ENCODE measurements at places on chromosomes 6 and 20.

- DNase-seq, result no peak
These were observed 238.5 kb downstream of the ZFAND3 start for GRCh38 chr6:38057994-38058393.

DNA sequence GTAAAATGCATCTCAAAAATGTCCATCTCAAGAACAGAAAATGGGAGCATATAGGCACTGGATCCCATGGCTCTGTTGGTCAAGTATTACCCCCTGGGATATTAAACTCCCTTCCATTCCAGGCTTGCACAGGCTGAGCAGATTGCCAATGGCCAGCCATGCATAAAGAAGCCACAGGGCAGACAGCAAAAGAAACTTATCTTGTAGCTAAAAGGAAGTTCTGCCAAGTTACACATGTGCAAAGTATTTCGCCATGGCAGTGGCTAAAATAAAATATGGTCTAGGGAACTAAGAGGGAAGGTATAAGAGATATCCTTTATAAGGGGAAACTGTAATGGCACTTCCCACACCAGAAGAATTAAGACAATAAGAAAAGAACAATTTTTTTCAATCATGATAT, 415.6 kb upstream of the BTBD3 start:
- DNase-seq, result no peak

- no peak for DNase-seq
These were observed 46.4 kb upstream of the PMEPA1 start for GRCh38 chr20:57756213-57756612.

DNA sequence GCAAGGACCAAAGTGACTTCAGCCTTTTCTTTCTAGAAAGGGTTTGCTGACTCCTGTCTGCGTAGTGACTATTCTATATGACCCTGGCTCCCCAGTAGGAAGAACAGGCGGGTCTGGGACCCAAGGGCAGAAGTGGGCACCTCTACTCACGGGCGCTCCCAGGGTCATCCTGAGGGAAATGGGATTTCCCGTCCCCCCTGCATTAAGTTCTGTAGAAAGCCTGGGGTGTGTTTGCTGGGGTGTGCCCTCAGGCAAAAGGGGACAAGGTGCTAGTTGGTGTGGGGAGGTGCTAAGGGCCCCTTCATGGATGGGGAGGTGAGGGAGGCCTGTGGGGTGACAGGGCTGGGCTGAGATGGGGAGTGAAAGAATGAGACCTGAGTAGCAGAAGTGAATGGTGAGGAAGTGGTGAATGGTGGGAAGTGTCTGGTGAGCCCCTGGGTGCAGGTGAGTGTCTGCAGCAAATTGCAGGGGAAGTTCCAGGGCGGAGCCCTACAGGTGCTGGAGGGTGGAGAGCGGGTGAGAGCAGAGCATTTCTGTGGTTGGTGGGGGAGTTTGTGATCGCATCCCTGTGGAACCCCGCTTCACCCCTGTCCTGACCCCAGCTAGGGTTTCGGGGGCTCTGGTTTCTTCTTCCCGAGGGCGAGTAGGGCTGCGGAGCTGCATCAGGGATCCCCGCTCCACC, 21.1 kb downstream of the RAET1L start:
- DNase-seq, result no peak

- no peak for DNase-seq
These were observed at the start of gene GSTA3 for GRCh38 chr6:52909531-52909930. Gene GSTA3, minus strand, starts transcription at chr6:52909698. Its CDS starts 3,864 bp downstream, at chr6:52905834.

DNA sequence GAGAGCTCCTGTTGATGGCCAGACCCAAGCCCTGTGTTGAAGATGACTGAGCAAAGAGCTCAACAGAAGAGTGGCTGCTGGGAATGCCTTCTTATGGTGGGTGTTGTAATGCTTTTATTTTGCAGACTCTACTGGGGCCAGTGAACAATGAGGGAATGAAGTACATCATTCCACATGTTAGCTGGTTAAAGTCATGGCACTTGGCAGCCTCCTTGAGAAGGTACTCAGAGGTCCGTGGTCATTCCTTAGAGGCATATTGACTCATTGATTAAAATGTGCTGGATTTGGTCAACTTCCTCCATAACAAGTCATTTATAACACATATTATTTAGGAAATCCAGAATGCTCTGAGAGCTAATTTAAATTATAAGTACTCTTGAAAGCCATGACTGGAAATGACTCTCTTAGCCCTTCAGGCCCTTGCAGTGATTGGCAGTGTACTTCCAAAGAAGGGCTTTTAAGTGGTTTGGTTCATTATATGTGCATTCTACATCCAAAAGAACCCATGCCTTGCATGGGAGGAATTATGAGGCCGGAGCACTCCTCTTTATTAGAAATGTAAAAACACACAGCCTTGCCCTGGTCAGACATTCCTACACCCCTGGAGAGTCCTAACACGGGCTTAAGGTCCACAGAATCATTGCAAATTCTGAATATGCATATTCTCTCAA, 976.9 kb downstream of the KIF16B start:
- no peak for DNase-seq

GRCh38 chr6:34243131-34243771, 5.6 kb downstream of the SMIM29 start:
- DNase-seq, result no peak

DNA sequence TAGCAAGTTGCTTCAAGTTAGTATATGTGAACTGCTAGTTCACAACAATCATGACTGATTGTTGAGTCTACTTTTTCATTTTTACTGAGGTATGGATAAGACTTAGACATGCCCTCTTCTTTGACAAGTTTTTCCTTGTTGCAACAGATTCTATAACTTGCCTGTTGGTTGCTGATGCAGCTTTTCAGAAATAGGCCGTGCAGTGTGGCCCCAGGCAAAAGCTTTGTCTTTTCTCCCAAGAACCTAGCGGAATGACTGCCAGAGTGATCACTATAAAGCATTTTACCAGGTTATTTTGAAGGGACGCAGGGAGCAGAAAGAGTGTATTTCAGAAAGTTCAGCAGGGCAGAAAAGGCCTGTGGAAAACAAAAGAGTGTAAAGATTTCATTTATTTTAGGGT, 16.0 kb downstream of the HECA start:
- DNase-seq, result no peak

DNA sequence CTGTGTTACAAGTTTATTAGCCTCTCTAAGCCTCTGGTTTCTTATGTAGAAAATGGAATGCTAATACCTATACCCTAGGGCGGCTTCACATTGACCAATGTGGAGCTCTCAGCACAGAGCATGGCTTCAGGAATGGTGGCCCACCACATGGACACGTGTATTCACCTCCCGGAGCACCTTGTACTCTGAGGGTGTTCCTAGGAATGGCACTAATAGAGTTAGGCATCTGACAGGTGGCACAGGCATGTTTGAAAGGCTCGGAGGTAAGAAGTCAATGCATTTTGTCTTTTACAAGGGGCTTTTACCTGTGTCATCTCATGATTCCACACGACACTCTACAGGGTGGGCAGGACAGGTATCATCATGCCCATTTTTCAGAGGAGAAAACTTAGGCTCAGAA, 5.3 kb upstream of the TGM3 start:
- DNase-seq, result no peak

DNA sequence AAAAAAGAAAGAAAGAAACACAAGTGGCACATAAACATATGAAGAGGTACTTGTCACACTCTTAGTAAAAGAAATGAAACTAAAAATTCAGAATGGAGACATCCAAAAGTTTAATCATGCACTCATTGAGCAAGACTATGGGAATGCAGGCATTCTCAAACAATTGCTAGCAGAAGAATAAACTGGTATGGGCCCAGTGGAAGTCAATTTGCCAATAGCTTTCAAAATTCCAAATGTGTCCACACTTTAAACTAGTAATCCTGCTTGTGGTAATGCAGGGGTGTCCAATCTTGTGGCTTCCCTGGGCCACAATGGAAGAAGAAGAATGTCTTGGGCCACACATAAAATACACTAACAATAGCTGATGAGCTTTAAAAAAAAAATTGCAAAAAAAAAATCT, 97.4 kb downstream of the EPB41L2 start:
- no peak for DNase-seq

GRCh38 chr6:162538643-162539064, 188.9 kb downstream of the PRKN start:
- DNase-seq, result no peak

DNA sequence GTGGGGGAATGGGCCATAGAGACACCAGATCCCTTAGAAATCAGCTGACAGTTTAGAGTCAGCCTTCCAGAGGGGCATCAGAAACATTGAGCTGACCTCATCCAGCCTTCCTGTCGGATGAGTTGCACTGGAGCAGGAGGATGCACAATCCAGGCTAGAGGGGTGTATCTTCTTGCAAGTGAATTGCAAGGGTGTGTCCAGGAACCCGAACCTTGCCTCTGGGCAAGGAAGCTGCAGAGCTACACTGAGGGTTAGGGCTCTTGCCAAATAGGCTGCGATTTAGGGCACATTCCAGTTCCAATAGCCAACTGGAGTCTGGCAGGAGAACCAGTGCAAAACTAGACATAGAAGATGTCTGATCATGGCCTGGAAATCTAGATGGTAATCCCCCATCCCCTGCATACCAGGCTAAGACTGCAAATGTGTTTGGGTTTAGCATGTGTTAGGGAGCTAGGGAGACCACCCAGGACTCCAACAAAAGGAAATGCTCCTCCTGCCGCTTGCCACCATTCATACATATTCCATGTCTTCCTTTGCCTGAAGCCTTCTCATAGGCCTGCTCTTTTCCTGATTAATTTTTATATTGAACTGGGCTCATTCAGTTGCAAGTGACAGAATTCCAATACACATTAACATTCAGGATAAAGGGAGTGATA, 6.3 kb upstream of the UTRN start:
- DNase-seq, result no peak

- DNase-seq, result no peak
These were observed 327.2 kb downstream of the CBLN4 start for GRCh38 chr20:55678126-55678525.

- no peak for DNase-seq
These were observed 40.0 kb upstream of the SCP2D1 start for GRCh38 chr20:18773566-18773965.

DNA sequence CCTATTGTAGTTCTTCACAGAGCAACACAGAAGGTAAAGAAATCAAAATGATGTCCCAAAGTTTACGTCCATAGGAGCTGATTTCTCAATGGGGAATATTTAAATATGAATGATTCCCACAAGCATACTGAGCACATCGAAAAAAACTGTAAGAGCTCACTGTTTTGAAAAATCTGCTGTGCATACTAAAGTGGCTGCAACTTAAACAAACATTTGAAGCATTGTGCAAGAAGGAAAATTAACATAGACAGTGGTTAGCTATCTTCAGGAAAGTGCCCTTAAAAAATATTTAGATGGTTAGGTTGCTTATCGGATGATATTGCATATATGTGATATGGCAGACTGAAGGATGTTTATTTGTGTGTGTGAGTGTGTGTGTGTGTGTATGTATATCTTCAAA, 747.6 kb downstream of the RFPL4B start:
- DNase-seq, result no peak

DNA sequence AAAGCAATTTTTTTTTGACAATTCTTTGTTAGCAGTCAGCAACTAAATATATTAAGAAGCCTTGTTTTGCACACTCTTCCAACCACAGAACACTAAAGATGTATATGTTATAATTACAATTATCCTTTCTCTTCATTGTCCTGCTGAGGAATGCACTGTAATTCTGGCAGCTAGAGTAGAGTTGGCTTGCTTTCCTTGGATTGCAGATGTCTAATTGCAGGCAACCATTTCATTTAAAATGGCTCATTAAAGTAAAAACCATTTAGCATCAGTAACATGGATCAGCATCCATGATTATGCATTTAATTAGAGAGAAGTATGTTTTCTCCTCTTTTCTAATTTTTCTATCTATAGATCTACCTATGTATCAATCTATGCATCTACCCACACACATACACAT, 335.4 kb downstream of the GRIK2 start:
- no peak for DNase-seq

- no peak for DNase-seq
These were observed 265.5 kb downstream of the KHDC1L start for GRCh38 chr6:72959821-72960220.

GRCh38 chr20:59242714-59243626, 57.4 kb upstream of the EDN3 start:
- DNase-seq, result no peak

GRCh38 chr20:35305682-35306556, 13.7 kb upstream of the FAM83C start:
- DNase-seq, result peak; percentile 21

DNA sequence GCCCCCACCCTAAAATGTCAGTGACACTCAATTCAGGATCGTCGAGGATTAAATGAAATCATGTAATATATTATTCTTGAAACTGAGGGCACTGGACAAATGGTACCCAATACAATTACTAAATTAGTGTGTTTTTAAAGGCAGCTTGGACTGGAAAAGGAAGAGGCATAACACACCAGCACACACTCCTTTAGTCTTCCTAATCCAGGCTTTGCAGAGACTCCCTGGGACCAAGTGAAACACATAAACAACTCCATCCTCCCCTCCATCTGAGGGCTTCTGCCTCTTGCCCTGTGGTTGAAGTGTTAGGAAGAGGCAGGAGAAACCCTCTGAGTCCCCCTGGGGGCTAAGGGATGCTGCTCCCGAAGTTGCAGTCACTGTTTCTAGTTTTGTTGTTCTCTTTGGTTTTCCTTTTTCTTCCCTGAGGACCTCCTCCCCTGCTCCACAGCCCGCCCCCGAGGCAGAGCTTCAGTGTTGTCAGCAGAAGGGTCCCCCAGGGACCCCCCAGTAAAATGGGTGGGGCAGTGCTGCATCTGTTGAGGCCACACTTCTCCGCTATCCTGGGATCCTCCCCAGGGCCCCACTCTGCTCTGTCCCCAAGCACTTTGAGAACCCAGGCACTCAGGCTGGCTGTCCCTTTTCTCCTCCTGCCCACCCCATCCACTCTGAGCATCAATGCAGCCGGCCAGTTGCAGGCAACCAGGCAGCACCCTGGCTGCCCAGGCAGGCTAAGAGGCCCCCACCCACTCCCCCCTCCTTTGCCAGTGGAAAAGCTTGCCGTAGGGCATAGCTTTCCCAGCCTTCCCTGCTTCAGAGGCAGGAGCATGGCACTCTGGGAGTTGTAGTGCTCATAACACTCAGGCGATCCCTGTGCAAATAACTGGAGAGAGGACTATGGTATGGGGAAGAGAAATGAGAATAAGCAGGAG, 5.9 kb downstream of the TMEM63B start:
- no peak for DNase-seq

- DNase-seq, result no peak
These were observed 68.5 kb downstream of the DNAH8 start for GRCh38 chr6:38783443-38784228.

GRCh38 chr20:2984028-2984501, 59.4 kb upstream of the GNRH2 start:
- DNase-seq, result no peak

GRCh38 chr6:96469312-96469711, 52.3 kb upstream of the UFL1 start:
- no peak for DNase-seq

- DNase-seq, result no peak
These were observed 320.2 kb upstream of the SULF2 start for GRCh38 chr20:48105526-48105925.
